ENCODE measurements at places on chromosomes 1 and 21. TPM values are rescaled to one million over a fixed set of nuclear protein-coding genes. Genes with fewer than 3 reads are reported as not detected.
A peak's percentile ranks its signal among the peaks of the same experiment; 100 is the strongest.

- no peak for DNase-seq
- peaks cover 5% of the 10 kb centered on the region for H3K4me1 ChIP-seq
- no peak overlapping the region for H3K4me3 ChIP-seq
- H3K36me3 ChIP-seq = no peaks in the 10 kb centered on the region
- no peaks in the 10 kb centered on the region for H3K27me3 ChIP-seq
Measured at GRCh38 chr1:26360807-26361604, 7.1 kb upstream of the CRYBG2 start.

- no peak overlapping the region for H3K4me3 ChIP-seq
- no peak overlapping the region for H3K27ac ChIP-seq
- H3K4me1 ChIP-seq = no peaks in the 10 kb centered on the region
- H3K36me3 ChIP-seq = no peaks in the 10 kb centered on the region
- H3K27me3 ChIP-seq = no peaks in the 10 kb centered on the region
Measured at GRCh38 chr1:46557403-46557802, 6.0 kb upstream of the KNCN start.

The HPDL gene
- total RNA-seq = not detected

DNA sequence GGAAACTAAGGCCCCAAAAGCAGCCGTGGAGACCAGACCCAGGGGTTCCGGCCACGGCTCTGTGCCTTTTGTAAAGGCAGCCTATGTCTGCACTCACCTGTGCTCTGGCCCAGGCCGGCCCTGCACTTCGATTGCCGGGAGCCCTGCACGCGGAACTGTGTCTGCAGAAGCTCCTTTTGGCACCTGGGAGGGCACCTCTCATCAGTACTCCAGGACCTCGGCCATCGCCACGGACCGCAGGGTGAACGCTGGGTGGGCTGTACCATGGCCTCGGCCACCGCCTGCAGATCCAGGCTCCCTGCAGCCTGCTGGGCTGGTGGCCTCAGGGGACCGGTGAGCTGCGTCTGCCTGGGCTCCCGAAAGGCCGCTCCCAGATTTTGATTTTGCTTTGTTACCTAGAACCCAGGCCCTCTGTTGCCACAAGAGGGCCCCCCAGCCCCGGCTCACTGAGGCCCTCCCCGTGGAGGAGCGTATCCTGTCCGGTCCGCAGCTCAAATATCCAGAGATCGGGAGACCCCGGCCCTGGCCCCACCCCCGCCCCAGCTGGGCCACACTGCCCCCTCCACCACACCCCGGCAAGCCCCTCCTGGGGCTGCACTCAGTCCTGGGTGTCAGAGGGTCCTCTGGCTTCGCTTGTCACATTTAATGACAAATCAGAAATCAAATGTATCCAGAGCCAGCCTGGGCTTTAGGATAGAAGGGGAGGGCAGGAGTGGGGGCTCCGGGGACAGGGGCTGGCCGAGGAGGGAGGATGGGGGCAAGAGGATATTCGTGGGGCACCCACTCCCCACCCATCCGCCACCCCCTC lies 60.2 kb upstream of the PDE9A start:
- H3K27ac ChIP-seq = no peak overlapping the region
- no peaks in the 10 kb centered on the region for H3K36me3 ChIP-seq
- peak; percentile 84 for DNase-seq

The VHLL gene
- not detected for total RNA-seq

The C1QB gene
- not detected for total RNA-seq

- H3K4me3 ChIP-seq = no peak overlapping the region
- H3K27me3 ChIP-seq = no peaks in the 10 kb centered on the region
- no peaks in the 10 kb centered on the region for H3K36me3 ChIP-seq
- no peak overlapping the region for H3K27ac ChIP-seq
- DNase-seq = no peak
- H3K4me1 ChIP-seq = peaks cover 11% of the 10 kb centered on the region
Measured at GRCh38 chr1:9193233-9193625, 41.3 kb upstream of the H6PD start.

The CHIT1 gene
- 0.89 TPM for total RNA-seq
